Hippocampal formation (tissue), 2 donors: ENCODE measurements at places on chromosomes 16 and 17.

GRCh38 chr16:79390481-79391051 is 210.0 kb downstream of the MAF start:
- DNase-seq, result no peak

- no peak for DNase-seq
These were observed 178.2 kb downstream of the SALL1 start for GRCh38 chr16:50972876-50973275.

DNA sequence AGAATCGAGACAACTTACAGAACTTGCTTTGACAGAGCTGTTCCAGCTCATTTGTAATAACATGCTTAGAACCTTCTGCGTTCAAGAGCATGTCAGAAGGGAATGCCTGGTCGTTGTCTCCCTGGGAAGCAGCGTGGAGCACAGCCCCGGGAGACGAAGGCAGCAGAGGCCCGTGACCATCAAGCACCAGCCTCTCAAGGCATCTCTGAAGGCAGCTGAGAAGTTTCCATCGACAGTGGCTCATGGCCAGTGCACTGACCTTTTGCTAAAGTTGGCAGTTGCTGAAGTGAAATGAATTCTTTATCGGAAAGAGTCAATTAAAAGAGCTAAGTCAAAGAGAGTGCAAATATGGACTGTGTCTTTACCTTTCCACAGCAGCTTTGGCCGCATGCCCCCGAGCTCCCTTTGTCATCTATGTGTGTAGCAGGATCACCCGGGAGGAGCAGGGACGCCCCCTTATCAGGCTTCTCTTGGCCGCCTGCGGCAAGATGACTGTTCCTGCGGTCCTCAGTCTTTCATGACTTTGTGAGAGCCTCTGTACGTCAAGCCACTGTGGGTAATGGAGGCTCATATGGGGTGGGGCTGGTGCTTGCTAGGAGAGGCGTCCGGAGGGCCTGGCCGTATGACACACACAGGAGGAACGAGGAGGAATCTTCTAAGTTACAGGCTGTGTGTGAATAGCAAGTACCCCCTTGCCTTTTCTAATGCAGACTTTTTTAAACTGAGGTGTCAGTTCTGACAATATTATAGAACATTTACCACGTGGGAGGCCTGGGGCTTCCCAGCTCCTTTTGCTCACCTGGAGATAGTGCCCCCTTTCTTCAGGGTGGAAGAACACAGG is 54.2 kb downstream of the LDHD start:
- no peak for DNase-seq

- DNase-seq, result no peak
These were observed 34.9 kb upstream of the ZNF469 start for GRCh38 chr16:88347656-88348376.

DNA sequence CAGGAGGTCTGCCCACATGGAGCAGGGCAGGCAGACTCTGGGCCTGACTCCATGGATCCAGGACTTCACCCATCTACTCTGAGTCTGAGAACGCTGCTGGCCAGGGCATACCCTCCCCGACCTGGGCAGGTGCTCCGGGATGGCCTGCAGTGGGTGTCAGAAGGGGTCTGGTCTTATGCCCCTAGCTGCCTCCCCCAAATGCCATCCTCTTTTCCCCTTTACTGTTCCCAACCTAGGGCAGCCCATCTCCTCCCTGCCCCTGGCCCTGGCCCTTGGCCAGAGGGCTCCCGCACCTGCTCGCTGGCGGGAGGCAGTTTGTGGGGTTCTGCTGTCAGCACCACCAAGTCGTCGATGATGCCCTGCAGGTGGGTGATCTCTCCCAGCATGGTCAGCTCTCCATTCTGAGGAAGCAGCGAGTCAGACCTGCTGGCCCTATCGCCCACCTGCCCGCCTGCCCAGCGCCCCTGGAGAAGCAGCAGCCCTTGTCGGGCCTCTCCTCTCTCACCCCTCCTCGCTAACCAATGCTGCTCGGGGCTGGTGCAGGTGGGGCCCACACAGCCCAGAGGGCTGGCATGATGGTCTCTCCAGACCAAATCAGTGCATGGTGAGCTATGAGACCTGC is 8.2 kb downstream of the MTSS2 start:
- no peak for DNase-seq

DNA sequence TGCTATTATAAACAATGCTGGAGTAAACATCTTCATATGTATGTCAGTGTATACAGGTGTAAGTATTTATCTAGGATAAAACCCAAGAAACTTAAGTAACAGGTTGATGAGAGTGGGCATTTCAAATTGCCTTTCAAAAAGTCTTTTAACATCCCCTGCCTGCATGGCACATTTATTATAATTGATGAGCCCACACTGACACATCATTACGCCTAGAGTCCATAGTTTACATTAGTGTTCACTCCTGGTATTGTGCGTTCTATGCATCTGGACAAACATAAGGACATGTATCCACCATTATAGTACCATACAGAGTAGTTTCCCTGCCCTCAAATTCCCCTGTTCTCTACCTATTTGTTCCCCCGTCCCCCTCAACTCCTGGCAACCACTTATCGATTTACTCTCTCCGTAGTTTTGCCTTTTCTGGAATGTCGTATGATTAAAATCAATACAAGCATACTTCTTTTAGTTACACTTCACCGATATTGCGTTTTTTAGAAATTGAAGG is 53.7 kb downstream of the NACA2 start:
- DNase-seq, result no peak

DNA sequence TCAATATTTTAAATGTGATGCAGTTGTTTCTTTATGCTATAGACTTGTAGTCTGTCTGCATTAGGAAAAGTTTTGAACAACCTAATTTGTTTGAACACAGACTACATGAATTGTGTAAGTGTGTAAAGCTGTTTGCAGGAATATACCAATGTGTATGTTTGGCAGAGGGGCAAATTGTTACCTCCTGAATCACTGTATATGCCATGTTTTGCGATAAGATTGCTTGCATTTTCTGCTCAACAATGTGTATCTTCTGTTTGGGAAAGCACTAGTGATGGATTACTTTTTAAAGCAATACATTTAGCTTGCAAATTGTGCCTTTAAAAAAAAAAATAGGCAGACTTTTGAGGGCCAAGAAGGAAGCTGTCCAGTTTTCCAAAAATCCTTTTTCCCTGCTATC is 14.6 kb downstream of the RBBP6 start:
- no peak for DNase-seq

DNA sequence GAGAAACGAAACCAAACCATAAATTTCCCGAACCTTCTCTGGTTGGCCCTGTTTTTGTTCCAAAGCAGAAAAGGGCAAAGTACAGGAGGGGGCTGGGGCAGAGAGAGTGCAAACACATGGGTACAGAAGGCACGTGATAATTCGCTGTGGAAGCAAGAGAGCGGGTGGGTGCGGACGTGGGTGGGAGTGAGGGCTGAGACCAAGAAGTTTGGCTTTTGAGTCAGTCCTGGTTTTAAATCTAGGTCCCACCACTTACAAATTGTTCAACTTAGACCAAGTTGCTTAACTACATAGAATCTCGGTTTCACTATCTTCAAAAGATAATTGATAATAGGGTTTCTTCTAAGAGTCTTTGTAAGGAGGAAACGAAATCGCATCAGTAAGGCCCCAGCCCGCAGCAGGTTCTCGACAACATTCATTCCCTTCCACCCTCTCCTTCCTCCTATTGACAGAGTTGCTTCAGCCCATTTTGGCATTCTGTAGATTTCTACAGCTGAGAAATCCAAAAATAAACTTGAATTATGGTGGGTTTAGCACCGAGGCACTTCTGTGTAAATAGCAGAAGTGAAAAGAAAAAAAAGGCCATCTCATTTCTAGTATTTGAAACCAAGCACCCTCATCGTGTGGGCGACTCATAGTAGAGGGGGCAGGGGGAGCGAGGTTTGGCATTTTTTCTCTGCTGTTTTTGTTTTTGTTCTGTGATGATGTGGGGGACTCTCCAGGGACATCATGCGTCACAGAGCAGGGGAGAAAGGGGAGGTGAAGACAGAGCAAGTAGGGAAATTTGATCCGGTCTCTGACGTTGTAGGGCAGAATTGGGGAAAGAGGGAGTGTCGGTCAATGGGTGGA is 33.6 kb upstream of the CCR7 start:
- DNase-seq, result no peak

DNA sequence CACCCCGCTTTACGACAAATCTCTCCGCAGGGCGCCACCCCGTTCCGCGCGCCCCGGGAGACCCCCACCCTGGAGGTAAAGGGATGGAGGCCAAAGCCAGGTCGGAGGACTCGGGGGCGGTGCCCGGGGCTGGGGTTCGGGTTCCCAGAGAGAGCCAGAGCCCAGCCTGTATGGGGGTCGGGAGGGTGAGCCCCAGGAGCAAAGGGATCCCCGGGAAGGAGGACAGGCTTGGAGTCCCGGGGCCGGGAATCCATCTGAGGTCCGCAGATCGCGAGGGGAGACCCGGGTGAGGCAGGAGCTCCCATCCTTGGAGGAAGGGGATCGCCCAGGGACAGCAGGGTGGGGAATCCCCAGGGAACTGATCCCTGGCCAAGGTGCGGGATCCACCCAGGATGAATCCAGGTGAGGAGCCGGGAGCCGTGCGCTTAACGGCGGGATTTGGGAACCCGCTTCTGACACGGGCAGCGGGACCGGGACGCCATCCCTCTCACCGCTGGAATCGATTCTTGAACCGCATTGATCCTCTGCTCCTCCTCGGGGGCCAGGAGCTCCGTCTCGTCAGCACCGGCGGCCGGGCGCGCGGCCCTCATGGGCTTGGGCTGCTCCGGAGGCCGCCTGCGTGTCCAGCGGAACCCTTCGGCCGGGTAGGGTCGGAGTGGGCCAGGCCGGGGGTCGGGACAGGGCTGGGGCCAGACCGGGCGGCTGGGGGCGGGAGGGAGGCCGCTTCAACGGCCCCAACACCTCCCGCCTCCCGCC is at the start of gene MMD:
Gene MMD (minus strand): TSS at position 657 of the 756 bp plus-strand sequence. CDS start 140 bp downstream, at position 517.
- DNase-seq, result no peak

- DNase-seq, result no peak
These were observed 3.1 kb upstream of the MED11 start for GRCh38 chr17:4728124-4728523.

GRCh38 chr17:33090806-33091205 is 99.2 kb downstream of the SPACA3 start:
- DNase-seq, result no peak

- no peak for DNase-seq
These were observed 18.5 kb downstream of the SEC14L5 start for GRCh38 chr16:4976611-4977145.

DNA sequence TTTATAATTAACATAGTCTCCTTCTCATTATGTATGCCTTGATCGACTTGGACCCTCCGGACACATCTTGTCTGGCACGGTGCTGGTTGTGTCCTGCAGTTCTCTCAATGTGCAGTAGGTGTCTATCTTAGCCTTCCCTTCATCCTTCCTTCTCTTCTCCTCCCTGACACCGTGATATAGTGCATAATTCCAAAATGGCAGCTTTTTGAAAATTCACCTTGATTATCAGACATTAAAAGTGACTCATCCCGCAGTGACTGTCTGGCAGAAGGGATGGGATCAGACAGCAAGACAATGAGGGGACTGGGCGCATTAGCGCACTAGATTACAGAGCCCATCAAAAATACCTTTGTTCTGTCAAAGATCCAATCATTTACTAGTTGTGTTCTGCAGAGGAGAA is 70.0 kb upstream of the PMFBP1 start:
- DNase-seq, result peak; percentile 72

- no peak for DNase-seq
These were observed 50.5 kb downstream of the GLG1 start for GRCh38 chr16:74556375-74556922.

DNA sequence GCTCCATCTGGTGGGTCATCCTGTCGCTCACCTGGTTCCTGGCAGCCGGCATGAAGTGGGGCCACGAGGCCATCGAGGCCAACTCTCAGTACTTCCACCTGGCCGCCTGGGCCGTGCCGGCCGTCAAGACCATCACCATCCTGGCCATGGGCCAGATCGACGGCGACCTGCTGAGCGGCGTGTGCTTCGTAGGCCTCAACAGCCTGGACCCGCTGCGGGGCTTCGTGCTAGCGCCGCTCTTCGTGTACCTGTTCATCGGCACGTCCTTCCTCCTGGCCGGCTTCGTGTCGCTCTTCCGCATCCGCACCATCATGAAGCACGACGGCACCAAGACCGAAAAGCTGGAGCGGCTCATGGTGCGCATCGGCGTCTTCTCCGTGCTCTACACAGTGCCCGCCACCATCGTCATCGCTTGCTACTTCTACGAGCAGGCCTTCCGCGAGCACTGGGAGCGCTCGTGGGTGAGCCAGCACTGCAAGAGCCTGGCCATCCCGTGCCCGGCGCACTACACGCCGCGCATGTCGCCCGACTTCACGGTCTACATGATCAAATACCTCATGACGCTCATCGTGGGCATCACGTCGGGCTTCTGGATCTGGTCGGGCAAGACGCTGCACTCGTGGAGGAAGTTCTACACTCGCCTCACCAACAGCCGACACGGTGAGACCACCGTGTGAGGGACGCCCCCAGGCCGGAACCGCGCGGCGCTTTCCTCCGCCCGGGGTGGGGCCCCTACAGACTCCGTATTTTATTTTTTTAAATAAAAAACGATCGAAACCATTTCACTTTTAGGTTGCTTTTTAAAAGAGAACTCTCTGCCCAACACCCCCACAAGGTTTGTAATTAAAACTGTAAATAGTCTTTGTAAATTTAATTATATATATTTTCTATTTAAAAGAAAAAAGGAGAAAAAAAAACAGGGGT is 1.7 kb downstream of the FZD2 start:
- no peak for DNase-seq

GRCh38 chr17:20993863-20994778 is 48.7 kb downstream of the USP22 start:
- DNase-seq, result no peak

DNA sequence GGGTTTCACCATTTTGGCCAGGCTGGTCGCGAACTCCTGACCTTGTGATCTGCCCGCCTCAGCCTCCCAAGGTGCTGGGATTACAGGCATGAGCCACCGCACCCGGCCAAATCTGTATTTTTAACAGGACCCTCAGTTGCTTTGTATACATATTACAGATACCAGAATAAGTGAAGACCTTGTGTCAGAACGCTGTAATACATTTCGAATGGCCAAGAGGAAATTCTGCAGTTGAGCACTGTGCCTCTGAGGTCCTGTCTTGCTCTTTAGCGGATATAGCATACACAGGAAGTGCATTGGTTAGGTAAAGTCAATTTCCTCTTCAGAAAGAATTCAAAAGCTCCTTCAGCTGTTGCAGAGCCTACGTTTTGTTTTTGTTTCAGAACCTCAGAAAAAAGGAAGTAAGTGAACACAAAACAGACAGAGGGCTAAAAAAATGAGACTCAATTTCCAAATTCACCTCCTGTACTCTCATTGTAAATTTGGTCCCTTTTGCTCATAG is 15.7 kb downstream of the CRLF3 start:
- peak; percentile 8 for DNase-seq

GRCh38 chr17:40361925-40362695 is 2.4 kb downstream of the GJD3 start:
- no peak for DNase-seq
